Stimulated activated CD8-positive, alpha-beta memory T cell treated with anti-CD3 and anti-CD28 coated beads, Interleukin-4, amount 100 ng/mL, for 4 hours (primary cell): ENCODE measurements at places on chromosomes 7 and 10.

DNA sequence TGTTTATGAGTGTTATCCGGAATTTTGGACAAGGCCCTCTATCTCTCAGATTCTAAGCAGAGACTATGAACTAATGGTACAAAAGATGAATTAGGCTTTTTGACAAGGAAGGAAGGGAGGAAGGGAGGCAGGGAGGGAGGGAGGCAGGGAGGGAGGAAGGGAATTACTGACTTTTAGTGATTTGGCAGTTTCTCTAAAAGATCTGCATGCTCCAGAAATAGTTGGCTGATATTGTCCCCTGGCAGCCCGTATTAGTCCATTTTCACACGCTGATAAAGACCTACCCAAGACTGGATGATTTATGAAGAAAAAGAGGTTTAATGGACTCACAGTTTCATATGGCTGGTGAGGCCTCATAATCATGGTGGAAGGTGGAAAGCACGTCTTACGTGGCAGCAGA, 1093.5 kb downstream of the NRG3 start:
- no peak for DNase-seq

DNA sequence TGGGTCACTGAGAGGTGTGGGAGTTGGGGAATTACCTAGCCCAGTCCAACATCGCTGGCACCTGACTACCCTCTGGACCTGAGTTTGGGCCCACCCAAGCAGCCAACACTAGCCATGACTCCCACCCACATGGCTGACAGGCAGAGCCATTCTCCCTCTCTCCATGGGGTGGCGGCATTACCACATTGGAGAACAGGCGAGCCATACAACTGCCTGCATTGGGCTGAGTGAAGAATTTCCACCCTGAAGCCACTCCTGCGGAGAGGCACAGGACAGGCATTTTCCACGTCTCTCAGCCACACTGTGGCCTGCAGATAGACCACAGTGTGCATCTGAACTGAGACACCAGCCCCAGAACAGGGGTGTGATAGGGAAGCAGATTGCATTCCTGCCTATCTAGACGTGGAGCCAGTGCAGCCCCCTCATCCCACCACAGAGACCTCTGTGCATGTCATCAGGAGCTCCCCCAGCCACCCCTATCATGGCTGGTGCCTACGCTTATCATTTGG, 58.2 kb upstream of the ANTXRL start:
- peak; percentile 17 for DNase-seq

DNA sequence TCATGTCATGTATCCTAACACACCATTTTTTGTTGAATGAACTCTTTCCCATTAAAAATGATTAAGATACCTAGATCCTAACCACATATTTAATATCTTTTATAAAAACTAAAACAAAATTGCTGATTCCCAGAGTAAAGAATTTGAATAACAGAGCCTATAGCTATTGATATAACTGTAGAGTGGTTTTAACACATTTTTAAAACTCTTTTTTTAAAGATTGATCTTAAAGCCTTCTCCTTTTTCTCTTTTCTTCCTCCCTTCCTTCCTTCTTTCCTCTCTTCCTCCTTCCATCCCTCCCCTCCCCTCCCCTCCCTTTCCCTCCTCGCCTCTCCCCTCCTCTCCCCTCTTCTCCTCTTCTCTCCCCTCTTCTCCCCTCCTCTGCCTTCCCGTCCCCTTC, 605.4 kb upstream of the FZD8 start:
- DNase-seq, result no peak

DNA sequence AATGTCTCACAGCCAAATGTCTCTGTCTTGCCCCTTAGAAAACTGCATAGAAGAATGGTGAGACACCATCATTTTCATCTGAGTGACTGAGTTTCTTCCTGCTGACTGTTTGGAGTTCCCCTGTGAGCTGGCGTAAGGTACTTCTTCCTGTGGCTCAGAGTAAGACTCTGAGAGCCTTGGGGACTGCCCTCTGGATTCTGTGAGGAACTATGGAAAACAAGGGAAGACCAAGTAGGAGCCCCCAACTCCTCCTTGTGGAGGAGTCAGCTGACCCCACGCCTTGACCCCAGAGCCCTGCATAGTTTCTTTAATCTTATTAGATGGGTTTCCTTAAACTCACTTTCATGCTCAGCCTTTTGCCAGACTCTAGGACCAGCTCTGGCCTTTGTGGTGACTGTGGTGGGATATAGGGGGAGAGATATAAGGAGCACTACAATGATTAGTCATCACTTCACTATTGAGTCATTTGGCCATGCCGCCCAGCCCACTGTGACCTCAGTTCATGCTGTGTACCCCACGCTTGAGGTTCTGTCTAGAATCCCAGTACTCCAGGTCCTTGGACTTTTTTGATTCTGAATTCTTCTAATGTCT, 51.8 kb upstream of the FAM133B start:
- peak; percentile 23 for DNase-seq

DNA sequence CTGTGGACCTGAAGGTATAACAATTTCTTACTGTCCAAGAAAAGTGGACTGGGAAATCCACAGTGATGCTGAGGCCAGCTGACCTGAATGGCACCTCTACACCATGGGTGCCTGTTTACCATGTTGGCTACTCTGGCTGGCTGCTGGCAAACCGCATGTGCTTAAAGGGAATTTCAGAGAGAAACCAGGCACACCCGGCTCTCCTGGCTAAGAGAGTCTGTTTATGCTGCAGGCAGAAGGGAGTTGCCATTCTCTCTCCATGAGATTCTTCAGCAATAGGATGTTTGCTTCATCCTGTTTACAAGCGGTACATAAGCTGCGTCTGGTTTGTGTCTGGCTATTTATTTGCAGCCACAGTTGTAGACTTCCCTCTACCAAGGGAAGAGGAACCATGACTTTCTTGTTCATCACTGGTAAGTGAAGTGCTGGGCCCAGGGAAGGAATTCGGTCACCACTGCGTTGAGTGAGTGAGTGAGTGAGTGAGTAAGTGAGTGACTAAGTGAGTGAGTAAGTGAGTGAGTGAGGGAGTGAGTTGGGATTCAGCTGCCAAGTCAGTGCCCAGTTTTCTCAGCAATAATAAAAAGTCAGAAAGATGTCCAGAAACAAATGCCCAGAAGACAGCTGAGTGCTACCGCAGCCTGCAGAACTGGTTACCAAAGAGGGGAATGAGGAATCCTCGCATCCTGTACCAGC, 90.4 kb downstream of the COBL start:
- no peak for DNase-seq
